ENCODE measurements at places on chromosomes 1 and 21.

GRCh38 chr1:165052431-165052830 lies 304.1 kb downstream of the LMX1A start:
- no peak for DNase-seq

DNA sequence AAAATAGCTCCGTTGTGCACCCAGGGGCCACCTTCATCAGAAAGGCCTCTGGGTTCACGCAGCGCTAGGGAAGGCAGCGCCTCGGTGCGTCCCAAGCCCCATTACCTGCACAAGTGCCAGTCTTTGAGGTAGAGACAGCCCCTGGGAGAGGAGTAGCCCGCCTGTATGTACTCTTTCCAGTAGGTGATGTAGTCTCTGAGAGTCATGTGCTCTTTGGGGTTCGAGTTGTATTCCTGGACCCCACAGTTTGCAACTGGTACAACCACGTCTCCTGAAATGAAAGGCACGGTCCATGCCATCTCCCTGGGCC lies 601 bp downstream of the JMJD4 start:
- DNase-seq: no peak

DNA sequence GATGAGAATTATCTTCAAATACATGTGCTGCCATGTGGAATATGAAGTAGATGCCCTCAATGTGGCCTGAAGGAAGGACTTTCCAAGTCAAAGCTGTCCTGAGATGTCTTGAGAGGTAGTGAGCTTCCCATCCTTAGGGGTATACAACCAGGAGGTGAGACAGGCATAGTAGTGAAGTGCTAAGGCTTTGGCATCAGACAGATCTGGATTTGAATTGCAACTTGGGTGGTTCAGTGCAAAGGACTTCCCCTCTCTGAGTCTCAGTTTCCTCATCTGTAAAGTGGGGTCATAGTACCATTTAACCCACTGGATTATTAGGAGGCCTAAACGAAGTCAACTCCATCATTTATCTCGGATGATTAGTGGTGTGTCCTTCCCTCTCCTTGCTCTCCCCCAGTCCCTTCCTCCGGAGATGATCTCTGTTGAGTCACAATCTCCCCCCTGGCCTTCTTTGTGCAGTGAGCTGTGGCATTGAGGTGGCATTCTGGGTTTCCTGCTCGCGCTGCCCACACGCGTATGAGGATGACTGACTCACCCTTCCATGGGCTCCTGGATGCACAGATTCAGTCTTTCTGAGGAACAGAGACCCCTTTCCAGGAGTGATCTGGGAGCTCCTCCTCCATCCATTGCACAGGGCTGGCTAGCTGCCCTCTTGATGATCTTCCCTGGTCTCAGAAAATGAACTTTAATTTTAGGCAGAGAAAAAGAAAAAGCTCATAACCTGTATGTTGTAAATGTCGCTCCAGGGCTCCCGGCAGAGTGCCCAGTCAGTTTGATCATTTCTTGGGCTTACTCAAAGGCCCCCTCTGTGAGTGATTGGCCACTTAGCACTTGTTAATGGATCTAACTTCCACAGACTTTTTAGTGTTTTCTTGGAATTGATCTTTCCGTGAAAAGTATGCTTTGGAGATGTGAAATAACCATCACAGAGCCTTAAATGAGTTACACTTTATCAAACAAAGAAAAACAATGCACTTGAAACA lies 354.6 kb downstream of the PTPRU start:
- no peak for DNase-seq

DNA sequence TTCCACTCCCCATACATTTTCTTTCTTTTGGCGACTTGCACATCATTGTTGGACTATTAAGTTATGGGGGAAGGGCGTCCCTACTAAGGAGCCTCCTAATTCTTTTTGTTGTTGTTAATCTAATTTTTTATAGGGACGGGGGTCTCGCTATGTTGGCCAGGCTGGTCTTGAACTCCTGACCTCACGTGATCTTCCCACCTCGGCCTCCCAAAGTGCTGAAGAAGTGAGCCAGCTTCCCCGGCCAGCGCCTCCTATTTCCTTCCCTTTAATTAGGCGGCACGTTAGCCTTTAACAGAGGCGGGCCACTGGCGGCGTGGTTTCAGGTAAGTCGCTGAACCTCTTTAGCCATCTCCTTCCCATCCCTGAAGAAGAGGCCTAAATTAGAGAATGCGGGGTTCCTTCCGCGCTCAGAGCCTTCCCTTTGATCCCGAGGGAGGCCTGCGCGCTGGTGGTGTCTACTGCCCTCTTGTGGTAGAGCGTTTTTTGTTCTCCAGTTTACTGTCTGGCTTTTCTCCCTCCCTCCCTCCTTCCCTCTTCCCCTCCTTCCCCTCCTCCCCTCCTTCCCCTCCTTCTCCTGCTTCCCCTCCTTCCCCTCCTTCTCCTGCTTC lies 38.1 kb downstream of the TNFRSF9 start:
- DNase-seq: peak; percentile 23

DNA sequence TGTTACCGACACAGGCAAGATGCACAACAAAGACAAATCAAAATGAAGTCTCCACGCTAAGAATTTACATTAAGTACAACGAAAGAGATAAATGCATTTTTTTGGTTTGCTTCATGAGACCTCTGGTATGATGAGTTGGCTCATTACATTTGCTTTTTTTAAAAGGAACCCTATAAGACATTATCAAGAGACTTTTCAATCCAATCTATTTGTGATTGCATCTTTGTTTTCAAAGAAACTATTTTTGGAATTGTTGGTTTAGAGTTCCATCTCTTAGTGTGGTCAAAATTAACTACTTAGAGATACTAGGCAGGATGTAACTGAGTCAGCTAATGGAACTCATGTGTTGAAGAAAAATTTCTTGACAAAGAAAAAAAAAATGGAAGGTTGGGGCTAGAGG lies 200.1 kb downstream of the ZC3H11B start:
- DNase-seq: no peak

- DNase-seq: no peak
These were observed at the start of gene TNFRSF14 for GRCh38 chr1:2556277-2556677. Gene TNFRSF14, plus strand, starts transcription at chr1:2556371. Its CDS starts 294 bp downstream, at chr1:2556665.

DNA sequence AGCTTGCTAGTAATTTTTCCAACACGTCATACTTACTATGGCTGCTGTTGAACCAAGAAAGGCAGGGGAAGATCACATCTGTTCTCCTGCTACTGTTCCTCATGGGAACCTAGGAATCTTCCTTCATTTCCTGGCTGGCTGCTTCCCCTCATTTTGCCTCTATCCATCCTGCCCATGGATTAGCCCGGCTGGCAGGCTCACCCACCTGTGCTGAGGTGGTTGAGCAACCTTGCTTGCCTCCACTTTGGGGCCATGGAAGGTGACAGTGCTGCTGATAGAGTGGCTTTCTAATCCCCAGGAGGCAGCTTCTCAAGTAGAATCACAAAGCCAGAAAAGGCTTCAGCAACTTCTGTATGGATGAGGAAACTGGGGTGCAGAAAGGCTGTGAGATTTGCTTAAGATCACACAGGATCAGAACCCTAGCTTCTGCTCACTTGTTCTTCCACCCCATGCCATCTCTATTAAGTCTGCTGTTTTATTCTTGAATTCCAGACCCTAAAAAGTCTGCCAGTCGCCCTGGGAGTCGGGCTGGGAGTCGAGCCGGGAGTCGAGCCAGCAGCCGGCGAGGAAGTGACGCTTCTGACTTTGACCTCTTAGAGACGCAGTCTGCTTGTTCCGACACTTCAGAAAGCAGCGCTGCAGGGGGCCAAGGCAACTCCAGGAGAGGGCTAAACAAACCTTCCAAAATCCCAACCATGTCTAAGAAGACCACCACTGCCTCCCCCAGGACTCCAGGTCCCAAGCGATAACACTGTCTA lies 6.2 kb upstream of the BMP8A start:
- no peak for DNase-seq

- DNase-seq: no peak
These were observed 836 bp upstream of the PRCC start for GRCh38 chr1:156766298-156767100.

GRCh38 chr1:41724248-41724647 lies 194.5 kb downstream of the HIVEP3 start:
- no peak for DNase-seq

DNA sequence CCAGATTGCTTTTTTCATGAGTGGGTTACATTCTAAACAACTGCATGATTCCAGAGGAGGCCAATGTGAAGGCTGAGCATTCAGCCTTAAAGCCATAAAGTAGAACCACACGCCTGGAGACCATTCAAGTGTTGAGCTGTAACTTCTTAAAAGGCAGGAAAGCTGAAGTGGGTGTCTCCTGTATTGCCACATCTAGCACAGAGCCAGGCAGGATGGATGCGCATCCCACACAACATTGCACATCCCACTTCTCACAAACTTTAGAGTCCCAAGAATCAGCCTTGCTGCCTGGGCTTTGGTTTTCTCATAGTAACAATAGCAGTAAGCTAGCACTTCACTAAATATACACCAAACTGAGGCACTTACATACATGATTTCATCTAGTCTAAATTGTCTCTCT lies 151.7 kb downstream of the DAB1 start:
- no peak for DNase-seq

GRCh38 chr1:219381396-219381795 lies 207.7 kb downstream of the LYPLAL1 start:
- no peak for DNase-seq

DNA sequence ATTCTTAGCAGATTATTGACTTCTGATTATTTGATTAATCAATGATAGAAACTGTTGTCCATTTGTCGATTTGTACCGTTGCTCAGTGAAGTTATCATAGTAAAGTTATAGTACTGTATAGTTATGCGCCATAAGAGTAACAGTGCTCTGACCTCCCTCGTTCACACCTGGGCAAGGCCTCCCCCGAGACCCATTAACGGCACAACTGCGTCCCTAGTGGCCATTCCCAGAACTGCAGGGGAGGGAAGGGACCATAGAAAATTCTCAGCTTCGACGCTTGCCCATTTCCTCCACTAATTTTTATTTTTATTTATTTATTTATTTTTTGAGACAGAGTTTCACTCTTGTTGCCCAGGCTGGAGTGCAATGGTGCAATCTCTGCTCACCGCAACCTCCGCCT lies 334.4 kb downstream of the DSCAM start:
- no peak for DNase-seq

DNA sequence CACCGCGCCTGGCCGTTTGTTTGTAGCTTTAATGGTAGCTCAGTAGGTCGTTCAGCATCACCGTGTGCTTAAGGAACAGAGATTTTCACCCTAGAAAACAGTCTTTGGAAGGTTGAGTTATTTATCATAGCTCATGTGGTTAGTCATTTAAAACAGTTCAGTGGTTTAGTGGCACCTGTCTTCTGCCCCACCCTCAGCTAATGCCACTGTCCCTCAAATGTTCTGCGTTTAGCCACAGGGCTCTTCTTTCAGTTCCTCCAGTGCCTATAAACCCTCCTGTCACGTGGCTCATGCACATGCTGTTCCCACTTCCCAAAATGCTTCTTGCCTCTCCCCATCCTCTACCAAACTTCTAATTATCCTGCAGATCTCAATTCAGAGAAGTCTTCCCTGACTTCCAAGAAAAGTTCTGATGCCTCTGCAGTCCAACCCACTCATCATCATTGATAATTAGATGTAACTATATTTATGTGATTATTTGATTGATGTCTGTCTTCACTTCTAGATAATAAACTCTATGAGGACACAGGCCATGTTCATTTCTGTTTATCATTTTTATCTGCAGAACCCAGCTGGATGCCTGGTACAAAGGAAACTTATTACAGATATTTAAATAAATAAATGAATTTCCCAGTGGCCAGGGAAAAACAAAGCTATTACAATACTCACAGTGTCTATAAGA lies 14.4 kb upstream of the DIPK1A start:
- no peak for DNase-seq

- no peak for DNase-seq
These were observed 698 bp upstream of the UCK2 start for GRCh38 chr1:165826565-165827267.

DNA sequence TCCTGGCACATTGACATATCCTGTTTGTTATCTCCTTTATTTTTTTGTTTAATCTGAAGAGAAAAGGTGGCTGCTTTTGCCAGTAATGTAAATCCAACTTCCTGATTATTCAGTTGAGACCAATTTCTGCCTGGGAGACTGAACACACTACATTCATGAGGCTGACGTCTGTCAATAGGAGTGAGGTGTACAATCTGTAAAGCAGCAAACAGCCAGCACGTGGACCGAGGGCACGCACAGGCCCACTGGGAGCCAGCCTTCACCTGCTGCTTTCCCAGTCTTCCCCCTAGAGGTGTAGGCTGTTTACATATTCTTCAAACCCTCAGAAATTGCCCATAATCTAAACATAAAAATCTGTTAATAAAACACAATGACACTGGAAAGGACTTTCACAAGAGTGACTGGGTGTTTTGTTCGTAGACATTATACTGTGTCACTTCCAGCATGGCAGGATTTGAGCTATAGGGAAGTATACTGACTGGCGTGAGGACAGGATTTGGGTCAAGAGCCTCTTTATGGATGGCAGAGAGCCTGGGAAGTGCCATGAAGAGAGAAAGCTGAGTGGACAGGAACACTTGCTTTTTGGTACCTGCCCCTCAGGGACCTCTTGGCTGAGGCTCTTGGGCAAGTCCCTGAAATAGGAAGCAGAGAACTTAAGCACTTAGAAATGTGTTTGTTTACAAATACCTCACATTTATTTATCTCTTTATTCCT lies 552.9 kb upstream of the CAMK1G start:
- no peak for DNase-seq

- no peak for DNase-seq
These were observed 473.2 kb downstream of the DSCAM start for GRCh38 chr21:40373761-40374160.

GRCh38 chr1:110242731-110243130 lies 32.6 kb downstream of the KCNC4 start:
- DNase-seq: no peak

DNA sequence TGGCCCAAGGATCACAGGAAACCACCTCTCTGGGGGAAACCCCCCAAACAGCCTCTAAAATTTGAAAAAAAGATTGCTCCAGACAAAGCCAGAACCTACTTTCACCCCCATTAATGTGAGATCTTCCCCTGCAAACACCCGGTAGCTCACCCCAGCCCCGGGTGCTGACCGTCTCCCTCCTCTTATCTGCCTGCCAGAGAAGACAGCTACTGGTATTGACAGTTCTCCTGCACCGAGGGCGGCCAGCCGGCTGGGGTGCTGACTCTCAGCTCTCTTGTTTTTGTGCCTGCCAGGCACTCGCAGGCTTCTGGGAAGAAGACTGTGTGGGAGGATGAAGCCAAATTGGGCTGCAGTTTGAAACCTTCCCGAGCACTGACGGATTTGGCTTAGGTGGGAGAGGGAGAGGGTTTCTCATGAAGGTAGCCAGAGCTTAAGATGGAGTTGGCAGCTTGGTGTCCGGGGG lies 48.2 kb downstream of the RASSF5 start:
- DNase-seq: no peak

- no peak for DNase-seq
These were observed 37.1 kb downstream of the PRRX1 start for GRCh38 chr1:170700842-170701615.

- DNase-seq: no peak
These were observed 31.2 kb downstream of the MTARC1 start for GRCh38 chr1:220817907-220818306.
